ENCODE measurements at places on chromosomes 3 and 15.

DNA sequence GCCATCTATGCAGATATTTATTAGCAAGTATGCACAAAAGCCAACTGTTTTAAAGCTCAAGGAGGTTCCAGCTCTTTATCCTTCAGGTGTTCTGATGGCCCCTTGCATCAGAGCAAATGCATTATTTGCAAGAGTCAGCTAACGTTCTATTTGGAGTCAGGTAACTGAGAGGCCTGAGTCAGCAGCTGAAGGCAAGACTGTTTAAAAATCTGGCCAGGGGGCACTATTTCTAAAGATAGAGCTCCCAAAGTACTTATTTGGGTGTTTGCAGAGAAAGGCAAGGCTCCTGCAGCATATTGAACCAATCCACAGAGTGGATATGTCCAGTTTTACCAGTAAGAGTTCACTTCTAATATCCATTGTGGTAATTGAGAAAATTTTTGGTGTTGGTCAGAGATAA lies 146.1 kb downstream of the LRTM1 start:
- DNase-seq, result no peak

GRCh38 chr3:12352253-12352652 lies 63.4 kb downstream of the PPARG start:
- no peak for DNase-seq

DNA sequence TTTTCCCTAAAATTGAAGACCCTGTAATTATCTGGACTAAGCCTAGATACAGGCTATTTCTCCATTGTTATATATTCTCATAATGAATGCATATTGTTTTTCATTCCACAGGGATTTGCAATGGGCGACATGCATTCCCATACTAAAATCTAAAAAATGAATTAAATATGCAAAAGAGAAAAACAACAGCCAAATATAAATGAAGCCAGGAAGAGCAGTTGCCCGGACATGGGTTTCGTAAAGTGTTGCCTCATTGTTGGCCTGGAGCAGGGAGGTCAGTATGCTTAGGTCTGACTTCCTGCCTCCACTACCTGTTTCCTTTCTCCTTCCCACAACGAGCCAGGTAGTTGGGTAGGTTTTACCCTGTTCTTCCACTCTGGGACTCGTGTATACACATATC lies 27.1 kb upstream of the SLCO3A1 start:
- no peak for DNase-seq

- no peak for DNase-seq
These were observed 50.1 kb upstream of the LEKR1 start for GRCh38 chr3:156776031-156776430.

DNA sequence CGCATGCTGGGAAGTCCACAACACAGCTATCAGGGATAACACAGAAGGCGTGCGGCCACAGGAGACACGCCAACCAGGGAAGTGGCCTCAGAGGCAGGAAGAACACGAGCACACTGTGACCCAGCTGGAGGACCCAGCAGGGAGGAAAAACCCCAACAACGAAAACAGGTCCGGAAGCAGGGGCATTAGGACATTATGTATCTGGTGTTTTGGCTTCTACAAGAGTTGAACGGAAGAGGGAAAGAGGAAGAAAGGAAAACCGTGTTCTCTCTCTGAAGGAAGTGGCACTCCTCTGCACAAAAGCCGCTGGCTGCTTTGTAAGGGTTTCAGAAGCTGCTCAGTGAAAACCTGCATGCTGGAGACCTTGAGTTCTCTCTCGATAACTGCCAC lies 61.8 kb downstream of the HACD2 start:
- no peak for DNase-seq

GRCh38 chr15:76336254-76337058 lies at the start of gene ISL2:
ISL2 (plus strand) TSS chr15:76336773; CDS start chr15:76336884, 111 bp downstream.
- DNase-seq, result no peak

GRCh38 chr3:29186131-29186599 lies 94.7 kb upstream of the RBMS3 start:
- DNase-seq, result no peak

DNA sequence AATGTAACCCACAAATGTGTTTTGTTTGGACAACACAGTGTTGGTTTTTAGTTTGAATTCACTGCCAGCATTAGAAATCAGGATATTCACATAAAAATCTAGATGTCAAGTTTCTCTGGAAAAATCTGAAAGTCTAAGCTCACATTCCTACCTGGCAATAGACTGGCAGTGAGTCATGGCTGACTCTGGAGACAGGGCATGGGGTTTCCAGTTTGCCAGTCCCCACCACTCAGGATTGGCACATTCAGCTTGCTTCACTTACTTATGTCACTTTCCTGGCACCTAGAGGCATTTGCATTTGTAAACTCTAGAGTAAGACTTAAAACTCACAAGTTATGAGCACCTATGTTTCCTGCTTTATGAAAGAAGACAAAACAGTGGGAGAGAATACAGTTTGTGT lies 19.1 kb upstream of the SEC61A1 start:
- no peak for DNase-seq

DNA sequence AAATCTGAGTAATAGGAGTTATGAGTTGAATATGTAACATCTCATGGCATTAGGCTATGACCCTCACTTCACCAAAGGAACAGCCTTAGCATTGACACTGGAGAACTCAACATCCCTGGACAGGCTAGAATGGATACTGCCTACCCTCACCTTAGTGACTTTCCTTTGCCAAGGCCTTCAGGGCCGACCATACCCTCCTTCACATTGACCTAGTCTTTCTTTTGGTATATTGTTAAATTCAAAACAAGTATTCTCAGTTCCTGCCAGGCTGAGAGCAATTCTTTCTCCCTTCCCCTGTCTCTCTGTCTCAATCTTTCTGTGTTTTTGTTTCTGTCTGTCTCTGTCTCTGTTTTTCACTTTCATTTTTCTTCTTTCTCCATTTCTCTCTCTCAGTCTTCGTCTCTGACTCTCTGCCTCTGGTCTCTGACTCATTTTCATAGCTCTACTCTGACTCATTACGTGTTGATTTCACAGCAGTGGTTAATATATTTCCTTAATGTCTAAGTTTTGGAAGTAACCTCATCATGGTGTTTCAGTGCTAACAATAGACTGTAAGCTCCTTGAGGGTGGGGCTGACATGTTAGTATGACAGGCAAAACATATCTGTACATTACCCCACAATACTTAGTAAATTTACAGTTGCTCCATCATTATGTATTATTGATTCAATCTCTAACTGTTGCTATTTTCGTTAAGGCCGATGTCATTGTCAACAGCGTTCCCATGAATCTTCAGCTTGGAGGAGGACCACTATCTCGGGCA lies 32.5 kb downstream of the PARP15 start:
- DNase-seq, result no peak

- no peak for DNase-seq
These were observed 59.7 kb upstream of the FILIP1L start for GRCh38 chr3:100173961-100174360.

GRCh38 chr3:23948761-23949160 lies 3.7 kb downstream of the NR1D2 start:
- DNase-seq, result no peak

DNA sequence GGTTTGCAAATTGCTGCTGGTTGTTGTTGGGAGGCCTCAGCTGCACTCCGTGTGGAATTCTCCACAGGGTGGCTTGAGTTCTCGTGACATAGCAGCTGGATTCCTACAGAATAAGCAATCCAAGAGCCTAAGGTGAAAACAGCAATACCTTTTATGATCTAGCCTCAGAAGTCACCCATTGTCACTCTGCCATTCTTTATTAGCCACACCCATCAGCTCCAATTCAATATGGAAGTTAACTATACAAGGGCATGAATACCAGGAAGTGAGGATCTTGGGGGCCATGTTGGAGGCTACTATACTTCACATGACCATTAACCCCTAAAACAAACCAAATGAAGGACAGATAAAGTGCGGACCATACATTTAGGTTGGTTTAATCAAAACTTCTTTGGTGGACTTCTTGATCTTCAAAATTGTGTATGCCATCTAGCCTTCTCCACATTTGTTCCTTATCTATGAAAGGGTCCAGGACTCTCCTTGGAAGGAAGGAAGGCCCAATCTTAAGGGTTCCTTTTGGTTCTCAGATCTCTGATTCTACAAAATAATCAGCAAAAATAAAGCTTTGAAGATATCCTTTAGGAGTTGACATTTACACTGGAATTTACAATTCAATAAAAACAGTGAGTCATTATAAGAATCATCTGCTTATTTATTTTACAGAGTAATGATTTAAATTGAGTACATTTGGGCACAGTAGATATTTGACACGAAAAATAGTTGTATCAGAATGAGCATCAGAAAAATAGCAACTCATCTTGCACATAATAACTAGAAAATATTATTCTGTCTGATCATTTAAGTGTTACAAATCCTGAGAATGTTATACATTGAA lies 21.5 kb downstream of the CIAO2A start:
- DNase-seq, result no peak

DNA sequence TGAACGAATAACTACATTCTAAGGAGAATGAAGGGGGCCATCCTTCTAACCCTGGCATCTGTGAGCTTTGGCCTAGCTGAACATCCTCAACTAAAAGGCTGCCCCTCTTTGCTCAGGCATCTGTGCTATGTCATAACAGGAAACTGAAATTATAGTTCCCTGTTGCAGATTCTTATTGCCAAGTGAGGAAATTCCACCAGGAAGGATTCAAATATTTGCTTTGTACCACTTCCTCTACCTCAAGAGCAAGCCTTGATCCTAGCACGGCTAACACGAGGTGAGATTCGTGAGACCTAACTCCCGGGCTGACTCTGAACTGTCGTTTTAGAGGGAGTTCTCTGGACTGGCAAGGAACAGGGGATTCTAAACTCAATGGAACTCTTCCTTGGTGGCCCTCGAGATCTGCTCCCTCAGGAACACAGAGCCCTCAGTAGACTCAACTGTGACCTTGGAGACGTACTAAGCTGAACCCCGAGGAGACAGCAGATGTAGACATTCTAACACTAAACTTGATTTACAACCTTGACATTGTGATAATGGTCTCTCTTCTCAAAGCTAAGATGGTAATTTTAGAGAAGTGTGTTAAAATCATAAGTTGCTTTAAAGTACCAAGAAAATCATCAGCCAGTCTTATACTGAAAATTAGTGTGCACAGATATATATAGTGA lies 4.2 kb downstream of the SPG21 start:
- DNase-seq, result no peak

DNA sequence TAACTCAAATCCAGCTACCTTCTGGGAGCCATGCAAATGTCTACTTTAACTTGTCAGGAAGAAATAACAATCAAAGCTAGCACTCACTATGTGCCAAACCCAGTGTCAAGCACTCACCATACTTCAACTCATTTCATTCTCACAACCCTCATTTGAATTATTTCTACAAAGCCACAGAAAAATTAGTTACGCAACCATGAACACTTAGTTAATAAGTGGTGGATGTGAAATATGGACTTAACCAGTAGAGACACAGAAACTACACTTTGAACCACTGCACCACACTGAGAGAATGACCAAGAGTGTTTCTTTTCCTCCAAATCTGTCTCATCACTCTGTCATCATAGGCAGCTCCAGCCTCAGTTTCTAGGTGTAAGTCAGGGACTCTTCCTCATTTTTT lies 91.0 kb upstream of the MBNL1 start:
- no peak for DNase-seq

DNA sequence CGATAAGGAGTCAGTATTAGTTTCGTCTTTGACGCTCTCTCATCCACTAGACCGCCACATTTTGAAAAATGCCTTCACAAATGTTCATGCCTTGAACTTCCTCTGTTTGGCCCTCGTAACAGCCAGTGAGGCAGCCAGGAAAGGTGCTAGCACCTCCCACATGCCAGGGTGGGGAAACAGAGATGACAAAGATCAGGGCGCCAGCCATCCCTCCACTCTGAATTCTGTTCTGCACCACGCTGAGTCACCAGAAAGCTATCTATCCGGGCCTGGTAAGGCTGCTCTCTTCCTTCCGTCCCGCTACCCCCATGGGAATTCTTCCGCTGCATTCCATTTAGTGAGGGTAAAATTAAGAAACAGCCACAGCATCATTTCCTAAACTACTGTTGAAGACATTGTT lies 31.3 kb upstream of the BCL2L10 start:
- no peak for DNase-seq

- no peak for DNase-seq
These were observed 59.0 kb upstream of the PPARG start for GRCh38 chr3:12229896-12230295.

GRCh38 chr3:20060974-20061685 lies 20.9 kb downstream of the KAT2B start:
- DNase-seq, result no peak

DNA sequence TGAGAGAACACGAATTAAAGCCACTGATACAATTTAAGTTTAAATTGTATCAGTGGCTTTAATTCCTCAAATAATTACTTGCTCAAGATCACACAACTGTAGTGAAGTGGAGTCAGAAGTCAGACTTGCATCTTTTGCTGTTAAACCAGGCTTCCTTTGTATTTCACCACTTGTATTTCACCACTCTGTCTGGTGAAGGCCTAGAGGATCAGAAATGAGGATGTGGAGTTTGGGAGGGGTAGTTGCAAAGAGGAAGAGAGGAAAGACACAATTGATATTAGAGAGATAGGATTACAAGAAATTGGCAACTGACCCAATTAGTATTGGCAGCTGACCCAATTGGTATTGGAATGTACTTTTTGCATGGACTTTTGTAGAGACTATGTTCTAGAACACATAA lies 288.1 kb upstream of the GPR149 start:
- DNase-seq, result no peak

- DNase-seq, result no peak
These were observed 103.8 kb upstream of the MME start for GRCh38 chr3:154976072-154976983.

- DNase-seq, result no peak
These were observed 58.5 kb upstream of the SAMMSON start for GRCh38 chr3:69941037-69941436.

- DNase-seq, result no peak
These were observed 8.6 kb upstream of the CTNNB1 start for GRCh38 chr3:41190509-41191284.

DNA sequence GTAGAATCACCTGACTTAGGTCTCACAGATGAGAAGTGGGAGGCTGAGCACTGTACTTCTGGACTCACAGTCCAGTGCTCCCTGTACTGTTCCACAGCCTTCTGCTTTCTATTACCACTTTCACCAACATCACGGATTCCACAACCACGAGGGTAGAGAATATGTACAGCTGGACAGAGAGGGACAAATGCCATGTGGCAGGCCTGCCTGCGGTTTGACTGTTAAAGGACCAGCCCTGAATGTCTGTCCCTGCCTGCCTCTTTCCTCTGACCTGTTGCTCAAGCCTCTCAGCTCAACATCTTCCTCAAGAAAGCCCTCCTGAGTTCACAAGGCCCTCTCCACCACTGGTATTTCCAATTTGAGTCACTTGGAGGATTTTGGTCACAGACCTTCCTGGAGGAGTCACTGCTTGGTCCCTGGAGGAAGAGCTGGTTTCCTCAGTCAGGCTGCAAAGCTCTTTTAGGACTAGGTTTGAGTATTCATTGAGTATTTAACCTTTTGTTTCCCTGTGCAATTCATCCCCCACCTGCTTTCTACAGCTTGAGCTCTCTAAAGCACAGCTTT lies 49.1 kb downstream of the RAB11A start:
- DNase-seq, result no peak

GRCh38 chr15:101264011-101264410 lies 12.2 kb upstream of the CHSY1 start:
- no peak for DNase-seq

Measured in activated T-helper 9 cell treated with anti-CD3 and anti-CD28 coated beads, Interleukin-2, amount 50 U/mL, for 16 hours (primary cell).